ENCODE measurements at places on chromosomes 1 and 21.

DNA sequence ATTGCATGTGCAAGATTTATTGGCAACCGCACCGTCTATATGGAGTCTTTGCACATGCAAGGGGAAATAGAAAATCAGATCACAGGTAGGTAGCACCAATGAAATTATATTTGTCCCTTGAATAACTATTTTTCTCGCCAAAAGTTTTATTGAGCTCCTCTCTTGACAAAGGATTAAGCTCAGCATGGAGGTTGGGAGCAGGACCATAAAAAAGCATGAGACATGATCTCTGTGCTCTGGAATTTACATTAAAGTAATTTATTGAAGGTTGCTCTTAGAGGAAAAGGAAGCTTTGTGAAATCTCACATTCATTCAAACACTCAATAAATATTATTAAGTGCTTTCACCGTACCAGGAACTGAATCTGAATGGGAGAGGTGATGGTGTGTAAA is 66.0 kb upstream of the UBE2U start:
- DNase-seq = no peak

DNA sequence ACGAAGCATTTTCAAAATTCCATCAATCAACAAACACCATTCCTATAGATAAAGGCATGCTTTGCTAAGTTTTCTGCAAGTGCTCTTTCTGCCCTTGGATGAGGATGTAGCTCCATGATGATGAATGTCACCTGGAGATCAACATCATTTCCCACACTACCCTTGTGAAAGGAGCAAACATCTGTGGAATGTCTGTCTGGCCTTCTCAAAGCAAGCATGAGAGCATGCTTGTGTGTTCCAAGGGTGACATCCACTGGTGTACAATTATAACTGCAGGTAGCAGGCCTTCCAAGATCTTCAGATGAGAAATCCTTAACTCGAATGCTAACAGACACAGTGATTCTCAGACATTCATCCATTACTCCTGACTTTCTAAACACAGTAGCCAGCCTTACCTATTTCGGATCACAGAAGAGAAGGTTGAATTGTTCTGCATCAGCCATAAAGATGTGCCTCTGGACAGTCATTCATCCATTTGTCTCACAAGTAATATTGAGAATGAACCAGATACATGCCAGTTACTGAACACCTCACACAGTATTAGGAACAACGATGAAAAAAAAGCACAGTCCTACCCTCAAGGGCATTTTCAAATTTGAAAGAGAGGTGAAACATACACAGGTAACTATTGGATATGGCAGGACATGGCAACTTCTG is 162.4 kb downstream of the TPR start:
- no peak for DNase-seq

GRCh38 chr1:46405197-46405555 is 11.1 kb downstream of the FAAH start:
- DNase-seq = no peak

- no peak for DNase-seq
Observed at GRCh38 chr1:31689854-31690253, 14.0 kb downstream of the COL16A1 start.

DNA sequence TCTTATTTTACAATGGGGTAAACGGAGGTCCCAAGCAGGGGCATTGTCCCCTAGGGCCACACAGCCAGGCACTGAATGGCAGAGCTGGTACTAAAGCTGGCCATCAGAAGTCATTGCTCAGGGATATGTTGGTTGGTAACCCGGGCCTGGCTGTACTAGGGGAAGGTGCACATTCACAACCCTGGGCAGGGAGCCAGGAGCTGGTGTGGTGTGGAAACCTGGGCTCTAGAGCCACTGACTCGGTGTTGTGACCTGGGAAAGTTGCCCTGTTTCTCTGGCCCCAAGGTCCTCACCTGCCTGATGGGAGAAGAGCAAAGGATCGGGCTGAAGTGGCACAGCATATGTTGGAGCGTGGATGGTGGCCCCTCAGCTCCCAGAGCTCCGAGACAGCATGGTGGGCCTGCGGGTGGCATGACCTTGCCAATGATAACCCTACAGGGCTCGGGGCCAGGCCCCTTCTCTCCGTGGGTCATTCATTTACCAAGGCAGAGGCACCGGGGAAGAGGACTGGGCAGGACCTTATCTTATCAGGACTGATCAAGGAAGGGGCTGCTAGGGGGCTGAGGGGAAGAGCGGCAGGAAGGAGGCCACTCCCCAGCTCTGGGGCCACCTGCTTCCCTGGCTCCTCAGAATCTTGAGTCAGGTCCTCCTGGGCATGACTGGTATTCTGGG is 274.1 kb downstream of the TRABD2B start:
- DNase-seq = no peak

GRCh38 chr1:208118306-208118705 is 125.9 kb downstream of the PLXNA2 start:
- DNase-seq = no peak

DNA sequence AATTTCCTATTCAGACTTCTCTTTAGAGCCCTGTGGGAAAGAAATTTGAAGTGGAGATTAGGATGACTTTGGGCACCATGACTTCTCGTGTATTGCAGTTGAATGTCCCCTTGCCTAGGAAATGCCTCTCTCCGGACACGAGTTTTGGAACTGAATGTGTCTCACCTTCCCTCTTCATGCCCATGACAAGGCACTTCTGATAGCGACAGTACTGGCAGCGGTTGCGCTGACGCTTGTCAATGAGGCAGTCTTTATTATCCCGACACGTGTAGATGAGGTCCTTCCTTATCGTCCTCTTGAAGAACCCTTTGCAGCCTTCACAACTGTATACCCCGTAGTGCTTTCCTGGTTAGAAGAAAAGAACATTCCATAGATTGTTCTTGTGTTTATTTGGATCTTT is 28.1 kb downstream of the RXRG start:
- no peak for DNase-seq

GRCh38 chr1:175783126-175783722 is 39.8 kb upstream of the TNR start:
- no peak for DNase-seq

DNA sequence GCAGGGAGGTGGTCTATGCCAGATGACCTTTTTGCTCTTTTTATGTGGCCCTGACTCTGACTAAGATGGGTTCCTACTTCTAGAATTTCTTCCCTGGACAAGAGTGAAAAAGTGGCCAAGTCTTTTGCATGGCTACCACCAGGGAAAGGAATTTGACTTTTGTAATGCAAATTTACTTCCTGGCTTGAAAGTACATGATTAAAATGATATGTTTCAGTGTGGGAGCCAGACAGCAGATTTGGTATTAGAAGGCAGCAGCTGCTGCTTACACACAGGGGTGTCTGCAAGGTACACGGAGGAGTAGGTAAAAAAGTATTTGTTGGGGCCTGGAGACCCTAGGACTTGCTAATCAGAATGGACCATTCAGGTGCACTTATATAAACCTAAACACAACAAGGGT is 78.4 kb downstream of the KCND3 start:
- DNase-seq = no peak

DNA sequence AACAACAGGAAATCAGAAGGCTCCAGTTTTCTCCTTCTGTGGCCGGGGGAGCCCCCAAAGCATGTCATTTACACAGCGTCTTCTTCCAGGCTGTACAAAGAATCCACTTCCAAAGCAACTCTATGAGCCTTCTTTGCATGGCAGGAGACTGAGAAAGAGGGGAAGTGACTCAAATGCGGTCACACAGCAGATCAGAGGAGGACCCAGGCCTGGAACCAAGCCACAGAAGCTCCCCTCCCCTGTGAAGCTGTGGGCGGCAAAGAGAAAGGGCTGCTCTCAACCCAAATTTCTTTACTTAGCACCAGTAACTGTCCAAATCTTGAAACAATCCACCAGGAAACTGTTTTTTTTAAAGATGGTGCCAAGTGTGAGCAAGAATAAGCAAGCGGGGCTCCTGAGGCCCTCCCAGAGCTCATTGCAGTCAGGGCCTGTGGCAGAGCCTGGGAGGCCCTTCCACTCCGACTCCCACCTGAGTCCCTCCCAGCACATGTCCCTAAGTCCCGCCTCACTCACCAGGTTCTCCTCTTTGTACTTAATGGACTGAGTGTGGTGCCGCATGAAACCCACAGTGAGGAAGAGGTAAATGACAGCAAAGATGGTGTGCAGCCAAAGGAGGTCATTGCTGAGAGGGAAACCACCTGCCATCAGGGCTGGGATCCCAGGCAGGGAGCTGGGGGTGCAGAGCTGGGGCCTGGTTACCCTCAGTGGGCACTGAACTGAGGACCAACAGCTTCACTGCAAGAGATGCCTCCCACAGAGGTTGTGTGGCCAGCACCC is 15.9 kb downstream of the TMEM63A start:
- DNase-seq = peak; percentile 61

DNA sequence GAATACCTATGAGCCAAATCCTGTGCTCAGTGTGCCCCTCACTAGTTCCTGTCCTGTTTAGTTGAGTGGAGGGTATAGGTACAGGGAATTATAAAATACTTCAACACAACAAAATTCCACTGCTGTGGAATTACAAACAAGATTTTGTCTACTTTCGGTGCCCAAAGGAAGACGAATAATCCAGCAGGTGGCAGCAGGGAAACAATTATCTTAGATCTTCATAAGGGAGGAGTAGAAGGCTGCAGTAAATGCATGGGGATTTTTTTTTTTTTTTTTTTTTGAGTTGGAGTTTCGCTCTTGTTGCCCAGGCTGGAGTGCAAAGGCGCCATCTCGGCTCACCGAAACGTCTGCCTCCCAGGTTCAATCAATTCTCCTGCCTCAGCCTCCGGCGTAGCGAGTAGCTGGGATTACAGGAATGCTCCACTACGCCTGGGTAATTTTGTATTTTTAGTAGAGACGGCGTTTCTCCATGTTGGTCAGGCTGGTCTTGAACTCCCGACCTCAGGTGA is 2.0 kb upstream of the PIP5K1A start:
- DNase-seq = no peak

GRCh38 chr1:62922006-62922405 is 138.1 kb downstream of the ATG4C start:
- no peak for DNase-seq

- no peak for DNase-seq
Observed at GRCh38 chr1:28927648-28928313, 13.4 kb downstream of the EPB41 start.

DNA sequence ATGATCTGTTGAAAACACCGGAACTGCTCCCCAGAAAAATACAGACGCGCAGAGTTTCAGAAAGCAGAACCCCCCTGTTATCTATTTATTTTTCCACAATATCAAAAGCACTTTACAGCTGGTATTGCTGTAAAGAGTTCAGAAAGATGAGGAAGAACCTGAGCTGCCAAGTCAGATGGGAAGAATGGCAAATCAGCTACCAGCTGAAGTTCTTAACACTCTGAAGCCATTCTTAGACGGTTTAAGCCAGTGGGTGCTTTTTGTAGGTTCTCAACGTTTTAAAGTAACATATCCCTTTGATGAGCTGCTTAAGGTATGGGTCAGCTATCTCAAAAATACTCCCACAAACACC is 714 bp upstream of the AKIRIN1 start:
- no peak for DNase-seq

GRCh38 chr1:84570436-84571149 is 3.6 kb downstream of the CTBS start:
- DNase-seq = no peak

- DNase-seq = no peak
Observed at GRCh38 chr1:53442299-53442698, 16.9 kb upstream of the DMRTB1 start.

GRCh38 chr1:16607433-16607851 is 5.9 kb downstream of the NBPF1 start:
- no peak for DNase-seq

DNA sequence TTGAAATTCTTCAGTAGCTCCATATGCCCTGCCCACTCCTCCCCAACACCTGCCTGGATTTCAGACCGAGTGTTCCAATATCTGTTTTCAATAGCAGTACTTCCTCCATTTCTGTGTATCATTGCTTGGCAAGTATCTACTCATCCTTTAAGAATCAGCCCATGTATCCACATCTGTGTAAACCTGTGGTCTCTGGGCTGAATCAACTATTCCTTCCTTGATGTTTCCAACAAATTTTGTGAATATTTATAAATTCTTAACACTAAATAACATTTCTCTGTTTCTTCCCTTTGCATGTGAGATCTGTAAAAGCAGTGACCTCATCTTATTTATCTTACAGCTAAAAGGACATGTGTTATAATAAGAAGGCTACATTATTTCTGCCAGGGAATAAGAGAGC is 26.0 kb upstream of the UAP1 start:
- DNase-seq = no peak

- DNase-seq = no peak
Observed at GRCh38 chr1:34694383-34694782, 60.5 kb upstream of the GJB5 start.

DNA sequence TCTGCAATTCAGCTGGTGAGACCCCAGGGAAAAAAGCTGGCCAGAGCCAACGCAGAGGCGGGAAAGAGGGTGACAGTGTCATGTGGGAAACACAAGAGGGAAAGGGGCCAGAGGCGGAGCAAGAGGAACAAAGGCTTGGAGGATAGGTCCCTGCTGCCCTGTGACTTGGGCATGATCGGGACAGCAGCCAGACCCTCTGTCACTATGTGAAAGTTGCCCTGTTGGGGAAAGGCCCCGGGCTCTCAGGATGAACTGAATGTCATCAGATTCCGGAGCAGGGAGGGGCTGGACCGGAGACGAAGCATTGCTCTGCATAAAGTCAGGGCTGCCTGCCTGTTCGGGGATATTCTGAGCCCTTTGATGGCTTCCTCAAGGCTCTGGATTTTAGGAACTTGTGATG is 5.7 kb upstream of the ELF3 start:
- no peak for DNase-seq

GRCh38 chr21:27564684-27565301 is 597.9 kb upstream of the ADAMTS5 start:
- DNase-seq = no peak

- peak; percentile 21 for DNase-seq
Observed at GRCh38 chr1:30707412-30708360, 15.7 kb downstream of the MATN1 start.

- no peak for DNase-seq
Observed at GRCh38 chr1:55833529-55834091, 618.4 kb upstream of the USP24 start.

DNA sequence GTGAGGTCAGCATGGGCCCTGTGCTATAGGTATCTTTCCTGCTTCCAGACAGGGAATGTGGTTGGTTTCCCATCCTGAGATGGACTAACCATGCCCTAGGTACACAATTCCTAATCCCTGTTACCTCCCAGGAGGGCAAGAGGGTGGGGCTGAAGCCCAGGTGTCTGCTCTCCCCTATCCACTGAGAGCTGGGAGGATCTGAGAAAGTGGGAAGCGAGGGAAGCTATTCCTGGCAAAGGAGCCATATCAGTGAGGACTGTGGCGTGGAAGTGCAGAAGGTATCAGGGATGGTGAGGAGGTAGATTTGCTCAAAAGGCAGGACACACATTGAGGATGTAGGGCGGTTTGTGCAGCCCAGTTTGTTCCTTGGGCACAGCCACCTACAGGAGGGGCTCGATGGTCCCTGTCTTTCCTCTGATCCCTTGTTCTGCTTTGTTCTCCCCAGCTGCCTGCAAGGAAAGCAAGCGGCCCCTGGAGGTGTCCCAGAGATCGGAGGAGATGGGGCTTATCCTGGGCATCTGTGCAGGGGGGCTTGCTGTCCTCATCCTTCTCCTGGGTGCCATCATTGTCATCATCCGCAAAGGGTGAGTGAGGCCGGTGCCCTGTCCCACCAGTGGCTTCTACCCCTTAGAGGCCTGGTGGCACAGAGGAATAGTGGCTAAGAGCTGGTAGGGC is 48.1 kb downstream of the PTPRU start:
- DNase-seq = no peak

GRCh38 chr1:62870148-62870547 is 86.2 kb downstream of the ATG4C start:
- DNase-seq = no peak

- no peak for DNase-seq
Observed at GRCh38 chr1:72634946-72635345, 352.6 kb upstream of the NEGR1 start.
